ENCODE measurements at places on chromosomes 13 and 19. TPM values are rescaled to one million over a fixed set of nuclear protein-coding genes. Genes with fewer than 3 reads are reported as not detected.

DNA sequence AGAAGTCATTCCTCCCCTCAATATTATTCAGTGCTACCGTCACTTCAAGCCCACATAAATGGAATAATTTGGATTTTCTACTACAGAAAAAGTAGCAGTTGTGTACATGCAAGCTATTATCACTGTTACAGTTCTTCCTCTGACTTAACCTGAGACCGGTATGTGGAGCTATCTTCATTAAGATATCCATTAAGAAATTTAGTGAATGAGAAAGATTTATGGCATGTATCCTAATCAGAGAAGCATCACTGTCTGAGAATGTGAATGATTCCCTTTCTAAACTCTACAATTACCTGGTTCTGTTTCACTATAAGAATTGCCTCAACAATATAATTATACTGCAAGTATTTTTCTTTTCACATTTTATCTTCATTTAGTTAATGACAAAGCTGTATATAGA lies 278.7 kb downstream of the KLF5 start:
- DNase-seq = no peak

- no peak for DNase-seq
These were observed 40.8 kb downstream of the SLITRK5 start for GRCh38 chr13:87712012-87712411.

MUC16 gene
- 0.06 TPM for polyA plus RNA-seq

COX6B2 gene
- 0.31 TPM for polyA plus RNA-seq

DNA sequence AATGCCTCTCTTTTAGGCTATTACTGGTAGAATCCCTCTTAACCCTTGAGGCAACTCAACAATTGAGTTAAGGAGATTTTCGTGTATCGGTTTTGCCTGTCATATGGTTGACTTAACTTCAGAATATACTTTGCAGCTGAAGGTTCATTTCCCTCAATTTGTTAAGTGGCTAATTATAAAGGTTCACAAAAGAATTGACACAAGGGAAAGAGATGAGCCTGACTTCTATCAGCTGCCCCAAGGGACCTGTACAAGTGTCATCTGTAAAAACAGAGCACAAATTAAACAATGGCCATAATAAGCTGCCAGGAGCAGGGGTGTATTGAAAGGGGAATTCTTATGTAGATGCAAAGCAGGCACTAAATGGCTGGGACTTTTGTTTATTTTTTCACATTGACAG lies 334.8 kb upstream of the OBI1 start:
- no peak for DNase-seq

GRCh38 chr19:35222373-35223015 lies 6.0 kb downstream of the FAM187B start:
- no peak for DNase-seq

RNF225 gene
- polyA plus RNA-seq = not detected

UPF1 gene
- 44.7 TPM for polyA plus RNA-seq

- no peak for DNase-seq
These were observed 26.0 kb downstream of the NAXD start for GRCh38 chr13:110641055-110642015.

GRCh38 chr13:76768384-76768783 lies 117.8 kb downstream of the KCTD12 start:
- DNase-seq = no peak

DNA sequence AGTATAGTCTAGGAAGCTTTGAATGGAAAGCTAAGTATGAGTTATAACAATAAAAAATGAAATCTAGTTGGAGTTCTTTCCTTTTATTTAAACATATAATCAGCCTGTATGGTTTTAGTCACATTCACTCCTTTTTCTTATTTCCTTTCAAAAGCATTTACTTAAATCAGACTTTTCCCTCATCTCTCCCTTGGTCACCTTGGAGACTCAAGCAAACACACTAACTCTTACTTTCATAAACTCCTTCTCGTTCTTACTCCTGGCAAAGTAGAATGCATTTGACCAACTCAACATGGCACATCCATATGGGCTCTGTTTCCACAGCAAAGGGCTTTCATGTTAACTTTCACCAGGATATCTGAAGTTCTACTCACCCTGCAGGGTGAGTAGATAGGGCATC lies 400.0 kb downstream of the LMO7 start:
- DNase-seq = no peak

DNA sequence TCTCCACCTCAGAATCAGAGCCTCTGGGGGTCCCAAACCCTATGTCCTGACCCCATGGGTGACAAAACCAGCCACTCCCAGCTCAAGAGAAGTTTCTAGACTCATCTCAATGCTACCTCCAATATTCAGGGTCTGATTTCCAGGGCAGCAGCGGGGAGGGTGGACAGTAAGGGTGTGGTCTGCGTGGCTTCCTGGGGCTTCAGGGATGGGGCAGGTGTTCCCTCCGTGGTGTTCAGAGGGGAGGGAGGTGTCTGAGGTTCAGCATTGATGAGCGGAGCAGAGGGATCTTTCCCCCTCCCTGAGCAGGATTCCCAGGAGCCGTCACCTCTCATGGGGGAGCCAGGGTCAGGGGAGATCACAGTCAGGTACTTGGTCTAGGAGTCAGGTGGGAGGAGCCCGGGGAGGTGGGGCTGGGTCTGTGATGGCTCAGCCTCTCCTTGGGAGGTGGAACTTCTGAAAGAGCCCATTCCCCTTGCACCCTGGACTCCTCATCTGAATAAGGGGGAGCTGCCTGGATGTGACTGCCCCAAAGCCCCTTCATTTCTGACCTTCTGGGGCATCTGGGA lies 2.9 kb downstream of the LILRA2 start:
- DNase-seq = no peak

- no peak for DNase-seq
These were observed 203.4 kb downstream of the URI1 start for GRCh38 chr19:30145467-30145866.

DNA sequence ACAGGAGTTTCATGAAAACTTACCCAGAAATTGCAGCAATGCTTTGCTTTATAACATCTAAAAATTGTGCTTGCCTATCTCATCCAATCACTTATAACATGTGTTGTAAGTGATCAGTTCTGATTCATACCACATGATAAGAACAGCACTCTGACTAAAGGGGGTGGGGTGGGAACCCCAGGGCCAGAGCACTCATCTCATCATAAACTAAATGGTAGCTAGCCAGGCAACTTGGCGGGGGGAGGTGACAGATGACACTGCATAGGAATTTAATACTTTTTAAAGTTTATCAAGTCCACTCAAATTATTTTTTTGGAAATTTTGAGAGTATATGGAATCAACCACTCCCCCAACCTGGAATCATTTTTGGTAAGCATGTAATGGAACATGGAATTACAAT lies 42.1 kb downstream of the FOXO1 start:
- no peak for DNase-seq

GRCh38 chr13:19810996-19811881 lies 28.5 kb upstream of the PSPC1 start:
- DNase-seq = no peak

GRCh38 chr13:23321535-23322241 lies 111.8 kb downstream of the SACS start:
- DNase-seq = no peak

ZFP36 gene
- 59.7 TPM for polyA plus RNA-seq

KATNAL1 gene
- polyA plus RNA-seq = 12.8 TPM

- DNase-seq = no peak
These were observed 28.4 kb downstream of the VSTM2B start for GRCh38 chr19:29554149-29554548.

MIA gene
- polyA plus RNA-seq = 0.31 TPM

UBE2L5 gene
- 1.1 TPM for polyA plus RNA-seq
